ENCODE measurements at places on chromosomes 11 and 22.

GRCh38 chr11:119112314-119113020 lies 5.3 kb downstream of the C2CD2L start:
- no peak for DNase-seq

- DNase-seq: no peak
Observed at GRCh38 chr22:31867386-31868153, 76.8 kb upstream of the YWHAH start.

DNA sequence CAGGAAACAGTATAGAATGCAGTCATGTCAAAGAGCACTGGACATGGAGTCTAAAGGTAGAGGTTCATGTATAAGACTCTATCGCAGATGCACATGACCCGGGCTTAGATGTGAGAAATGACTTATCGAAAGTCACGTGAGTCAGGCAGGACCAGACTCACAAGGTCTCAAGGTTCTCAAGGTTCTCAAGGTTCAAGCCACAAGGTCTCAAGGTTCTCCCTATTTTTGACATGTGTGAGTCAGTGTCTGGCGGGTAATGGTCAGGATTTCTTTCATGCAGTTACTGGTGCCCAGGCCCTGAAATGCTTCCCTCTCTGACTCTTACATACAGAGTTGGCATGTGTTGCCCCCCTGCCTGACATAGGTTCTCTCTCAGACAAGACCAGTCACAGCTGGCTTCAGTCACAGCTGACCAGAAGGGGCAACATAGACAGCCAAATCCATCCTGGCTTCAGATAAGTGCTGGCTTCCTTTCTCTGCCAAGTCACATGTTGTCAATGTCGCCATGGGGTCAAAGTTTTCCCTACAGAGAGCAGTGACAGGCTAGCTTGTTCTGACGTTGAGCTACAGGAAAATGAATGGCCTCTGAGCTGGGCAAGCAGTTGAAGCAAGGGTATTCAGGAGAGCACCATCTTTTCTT lies 10.1 kb downstream of the CSRP3 start:
- no peak for DNase-seq

DNA sequence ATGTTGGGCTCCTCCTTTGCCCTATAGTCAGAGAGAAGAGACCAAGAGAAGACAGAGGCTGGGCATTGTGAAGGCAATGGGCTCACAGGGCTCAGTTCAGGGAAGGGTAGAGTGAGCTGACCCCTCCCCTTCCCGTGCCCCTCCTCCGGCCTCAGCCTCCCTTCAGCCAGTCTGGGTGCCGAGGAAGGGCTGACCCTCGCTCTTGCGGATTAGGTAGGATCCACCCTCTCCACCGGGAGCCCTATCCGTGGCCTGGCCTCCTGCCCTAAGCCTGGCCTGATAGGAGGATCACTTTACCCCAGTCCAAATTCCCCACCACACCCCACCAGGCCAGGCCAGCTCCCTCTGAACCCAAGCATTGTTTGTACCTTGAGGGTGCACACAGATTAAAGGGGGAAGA lies 1.8 kb upstream of the PPP1R14B start:
- no peak for DNase-seq

DNA sequence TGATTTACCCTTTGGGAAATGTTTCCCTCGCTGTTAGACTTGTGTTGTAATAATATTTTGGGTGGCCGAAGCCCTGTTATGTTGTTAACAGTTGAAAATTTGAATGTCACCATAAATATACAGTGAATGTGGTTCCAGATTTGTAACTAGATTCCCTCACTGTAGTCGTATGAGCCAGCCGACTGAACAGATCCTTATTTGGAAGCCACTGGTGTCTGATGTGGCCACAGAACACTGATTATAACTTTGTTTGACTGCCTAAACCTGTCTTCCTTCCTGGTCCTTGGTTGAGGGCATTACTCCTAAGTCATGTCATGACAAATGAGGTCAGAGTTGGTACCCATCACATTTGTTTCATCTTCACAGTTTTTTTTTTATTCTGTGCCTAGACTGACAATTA lies 45.4 kb downstream of the YAP1 start:
- no peak for DNase-seq

DNA sequence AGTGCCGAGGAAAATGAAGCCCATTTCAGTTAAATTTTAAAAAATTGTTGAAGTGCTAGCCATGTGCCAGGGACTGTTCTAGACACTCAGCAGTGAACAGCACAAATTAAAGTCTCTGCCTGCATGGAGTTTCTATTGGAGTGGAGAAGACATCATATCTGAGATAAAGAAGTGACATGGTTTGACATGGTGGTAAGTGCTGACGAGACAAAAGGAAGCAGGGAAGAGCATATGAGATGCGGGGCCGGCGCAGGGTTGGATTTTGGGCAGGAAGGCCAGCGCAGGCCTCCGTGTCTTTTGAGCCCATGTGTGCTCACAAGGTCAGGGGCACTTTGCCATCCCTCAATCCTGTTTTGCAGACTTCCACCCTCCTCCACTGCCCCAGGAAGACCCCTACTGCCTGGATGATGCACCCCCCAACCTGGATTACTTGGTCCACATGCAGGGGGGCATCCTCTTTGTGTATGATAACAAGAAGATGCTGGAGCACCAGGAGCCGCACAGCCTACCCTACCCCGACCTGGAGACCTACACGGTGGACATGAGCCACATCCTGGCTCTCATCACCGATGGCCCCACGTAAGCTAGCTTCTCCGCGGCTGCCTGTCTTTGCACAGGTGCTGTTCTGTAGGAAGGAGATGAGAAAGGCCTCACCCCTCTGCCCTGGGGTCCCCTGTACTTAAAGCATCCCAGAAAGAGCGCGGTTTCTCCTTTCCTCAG lies 29.6 kb downstream of the AMPD3 start:
- DNase-seq: no peak

DNA sequence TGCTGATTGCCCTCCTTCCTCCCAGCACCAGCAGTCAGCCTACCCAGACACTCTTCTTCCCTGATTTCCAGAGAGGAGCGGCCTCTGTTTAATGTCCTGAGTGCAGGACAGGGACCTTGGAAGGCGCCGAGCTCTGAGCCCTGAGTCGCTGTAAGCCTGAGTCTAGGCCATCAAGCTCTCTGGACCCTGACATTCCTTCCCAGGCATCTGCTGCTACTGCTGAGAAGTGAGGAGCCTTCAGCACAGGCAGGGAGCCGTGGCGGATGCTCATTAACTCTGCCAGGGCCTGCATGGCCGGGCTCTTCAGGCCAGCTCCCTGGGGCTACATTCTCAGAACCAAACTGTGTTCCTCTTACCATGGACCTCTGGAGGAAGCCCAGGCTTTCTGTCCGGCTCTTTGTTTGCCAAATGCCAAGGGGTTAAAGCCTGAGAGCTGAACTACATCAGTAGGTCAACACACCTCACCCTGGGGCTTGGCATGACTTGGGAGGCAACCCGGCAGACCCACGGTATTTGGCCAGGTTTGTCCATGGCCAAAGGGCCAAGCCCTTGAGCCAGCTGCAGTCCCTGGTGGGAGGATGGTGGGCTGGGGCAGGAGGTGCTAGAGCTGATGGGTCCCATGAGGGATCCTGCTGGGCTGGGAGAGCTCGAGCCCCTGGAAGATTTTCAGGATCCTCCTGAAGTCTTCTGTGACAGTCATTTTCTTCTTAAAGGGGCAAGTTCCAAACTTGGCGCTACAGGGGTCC lies 721.4 kb downstream of the BRD1 start:
- no peak for DNase-seq

- no peak for DNase-seq
Observed at GRCh38 chr11:76371170-76371569, 9.8 kb downstream of the THAP12 start.

GRCh38 chr11:31050061-31050765 lies 319.3 kb downstream of the DCDC1 start:
- no peak for DNase-seq

DNA sequence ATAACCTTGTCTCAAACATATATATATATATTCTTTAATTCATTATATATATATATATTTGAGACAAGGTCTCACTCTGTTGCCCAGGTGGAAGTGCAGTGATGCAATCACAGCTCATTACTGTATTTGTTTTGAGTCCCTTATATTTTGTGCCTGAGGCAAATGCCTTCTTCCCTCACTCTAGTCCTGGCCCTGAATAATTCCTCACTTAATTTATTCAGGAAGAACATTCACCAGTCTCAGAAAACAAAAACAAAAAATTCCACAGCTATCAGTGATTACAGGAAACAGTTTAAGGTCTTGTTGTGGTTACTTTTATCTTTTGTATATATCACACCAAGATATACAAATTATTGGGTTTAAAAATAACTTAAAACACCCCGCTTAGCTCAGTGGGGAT lies 155.7 kb downstream of the CWF19L2 start:
- DNase-seq: no peak

GRCh38 chr11:1505480-1505879 lies 18.9 kb upstream of the MOB2 start:
- no peak for DNase-seq

GRCh38 chr11:82577246-82577645 lies 156.4 kb downstream of the FAM181B start:
- DNase-seq: no peak

- no peak for DNase-seq
Observed at GRCh38 chr11:6530848-6531247, 33.8 kb downstream of the DNHD1 start.

DNA sequence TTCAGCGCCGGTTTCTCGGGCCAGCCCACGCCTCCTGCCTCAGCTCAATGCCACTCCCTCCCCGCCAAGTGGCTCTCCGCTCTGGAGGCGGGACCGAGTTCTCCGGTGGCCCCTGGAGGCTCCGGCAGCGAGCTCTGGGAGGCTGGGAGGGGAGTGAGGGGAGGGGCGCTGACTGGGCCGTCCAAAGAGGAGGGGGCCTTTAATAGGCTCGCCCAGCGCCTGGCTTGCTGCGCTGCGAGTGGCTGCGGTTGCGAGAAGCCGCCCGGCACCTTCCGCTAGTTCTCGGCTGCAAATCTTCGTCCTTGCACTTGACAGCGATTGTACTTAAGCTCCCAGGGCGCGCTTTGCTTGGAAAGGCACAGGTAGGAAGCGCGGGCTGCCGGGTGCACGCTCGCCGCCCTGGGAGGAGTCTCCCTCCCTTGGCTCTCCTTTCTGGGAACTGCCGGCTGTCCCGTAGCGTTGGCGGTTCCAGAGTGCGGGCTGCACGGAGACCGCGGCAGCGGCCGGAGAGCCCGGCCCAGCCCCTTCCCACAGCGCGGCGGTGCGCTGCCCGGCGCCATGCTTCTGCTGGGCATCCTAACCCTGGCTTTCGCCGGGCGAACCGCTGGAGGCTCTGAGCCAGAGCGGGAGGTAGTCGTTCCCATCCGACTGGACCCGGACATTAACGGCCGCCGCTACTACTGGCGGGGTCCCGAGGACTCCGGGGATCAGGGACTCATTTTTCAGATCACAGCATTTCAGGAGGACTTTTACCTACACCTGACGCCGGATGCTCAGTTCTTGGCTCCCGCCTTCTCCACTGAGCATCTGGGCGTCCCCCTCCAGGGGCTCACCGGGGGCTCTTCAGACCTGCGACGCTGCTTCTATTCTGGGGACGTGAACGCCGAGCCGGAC lies at the start of gene ADAMTS15:
TSS of gene ADAMTS15 (plus strand) at position 230 of the 894 bp plus-strand sequence. CDS start at position 559, 329 bp downstream.
- no peak for DNase-seq

DNA sequence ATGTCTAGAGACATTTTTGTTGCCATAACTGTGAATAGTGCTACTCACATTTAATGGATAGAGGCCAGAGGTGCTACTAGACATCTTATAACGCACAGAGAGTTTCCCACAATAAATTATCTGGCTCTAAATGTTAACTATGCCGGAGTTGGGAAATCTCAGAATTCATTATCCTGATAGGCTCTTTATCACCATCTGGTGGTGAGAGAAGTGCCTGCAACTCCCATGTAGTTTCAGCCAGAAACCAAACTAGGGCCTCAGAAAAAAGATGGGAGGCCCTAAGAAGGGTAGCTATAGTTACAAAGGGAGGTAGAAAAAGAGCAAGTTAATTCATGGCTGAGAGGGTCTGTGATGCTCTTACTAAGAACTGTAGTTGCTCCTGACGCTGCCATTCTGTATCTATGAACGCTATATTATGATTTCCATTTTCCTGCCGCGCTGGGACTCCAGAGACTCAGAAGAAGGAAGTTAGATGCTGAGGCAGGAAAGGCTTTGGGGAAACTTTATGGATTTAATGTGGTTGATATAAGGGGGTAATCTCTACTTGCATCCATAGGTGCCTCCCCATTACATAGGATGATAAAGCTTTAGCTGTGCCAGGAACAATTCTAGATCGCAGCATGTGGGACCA lies 22.9 kb upstream of the MRPL17 start:
- DNase-seq: peak; percentile 38

DNA sequence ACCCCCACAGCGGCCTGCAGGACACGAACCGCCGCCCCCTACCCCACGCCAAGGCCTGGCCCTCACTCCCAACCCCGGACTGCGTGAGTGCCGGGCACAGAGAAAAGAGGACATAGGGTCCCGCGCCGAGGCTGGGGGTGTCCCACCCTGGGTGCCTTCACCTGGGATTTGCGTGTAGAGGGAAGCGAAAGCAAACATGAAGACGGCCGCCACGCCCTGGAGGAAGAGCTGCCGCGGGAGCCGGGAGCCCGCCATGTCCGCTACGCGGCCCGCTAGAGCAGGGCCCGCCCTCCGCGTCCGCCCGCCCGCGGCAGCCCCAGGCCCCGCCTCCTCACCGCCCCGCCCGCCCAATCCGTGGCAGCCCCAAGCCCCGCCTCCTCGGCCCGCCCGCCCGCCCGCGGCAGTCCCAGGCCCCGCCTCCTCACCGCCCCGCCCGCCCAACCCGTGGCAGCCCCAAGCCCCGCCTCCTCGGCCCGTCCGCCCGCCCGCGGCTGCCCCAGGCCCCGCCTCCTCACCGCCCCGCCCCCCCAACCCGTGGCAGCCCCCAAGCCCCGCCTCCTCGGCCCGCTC lies at the start of gene LMF2:
TSS of gene LMF2 (minus strand) at position 282 of the 570 bp plus-strand sequence. CDS start at position 255, 27 bp downstream.
- DNase-seq: peak; percentile 91

DNA sequence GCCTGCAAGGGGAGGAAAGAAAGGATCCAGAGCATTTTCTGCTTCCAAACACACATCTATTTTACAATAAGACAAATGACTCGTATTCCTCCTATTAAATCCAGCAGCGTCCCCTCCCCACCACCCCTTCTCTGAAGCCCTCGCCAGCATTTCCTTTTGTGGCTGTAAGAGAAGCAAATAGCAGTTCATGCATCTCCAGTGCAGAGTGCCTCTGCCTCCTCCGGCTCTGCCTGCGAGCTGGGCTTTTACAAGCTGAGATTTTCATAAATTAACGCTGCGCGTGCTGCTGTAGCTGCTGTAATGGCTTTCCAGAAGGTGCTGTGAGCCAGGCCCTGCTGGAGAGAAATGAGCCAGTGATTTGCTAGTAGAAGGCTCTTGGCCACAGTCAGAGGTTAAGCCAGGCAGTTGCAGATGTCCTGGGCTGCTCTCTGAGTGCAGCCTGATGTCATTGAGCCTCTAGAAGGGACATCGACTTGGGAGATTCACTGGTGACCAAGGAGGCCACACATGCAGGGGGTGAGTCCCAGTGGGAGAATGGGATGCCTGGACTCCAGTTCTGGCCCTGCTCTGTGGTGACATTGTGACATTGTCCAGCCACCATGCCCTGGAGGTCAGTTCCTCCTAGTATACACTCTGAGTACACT lies 134.5 kb upstream of the NAV2 start:
- DNase-seq: no peak

- no peak for DNase-seq
Observed at GRCh38 chr11:28139841-28140415, 31.7 kb downstream of the METTL15 start.

DNA sequence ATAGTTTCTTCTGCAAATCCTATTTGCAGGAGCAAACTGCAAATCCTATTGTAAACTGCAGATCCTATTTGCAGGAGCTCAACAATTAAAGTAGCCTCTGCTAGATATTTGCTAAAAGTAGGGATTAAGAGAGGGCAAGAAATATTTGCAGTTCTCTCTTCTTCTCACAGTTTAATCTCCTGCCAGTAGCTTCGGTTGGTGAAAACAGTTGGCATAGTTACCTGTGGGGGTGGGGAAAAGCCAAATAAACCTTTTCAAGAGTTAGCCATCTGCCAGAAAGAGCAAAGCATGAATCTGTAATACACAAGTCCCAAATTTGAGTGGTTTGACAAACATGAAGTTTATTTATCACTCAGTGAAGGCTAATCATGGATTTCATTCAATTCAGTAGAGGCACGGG lies 942.5 kb downstream of the JRKL start:
- DNase-seq: no peak
